Kidney tubule cell (primary cell): ENCODE measurements at places on chromosomes 2 and 18.

GRCh38 chr2:221943076-221943810 is 355.6 kb downstream of the PAX3 start:
- peak; percentile 77 for DNase-seq

DNA sequence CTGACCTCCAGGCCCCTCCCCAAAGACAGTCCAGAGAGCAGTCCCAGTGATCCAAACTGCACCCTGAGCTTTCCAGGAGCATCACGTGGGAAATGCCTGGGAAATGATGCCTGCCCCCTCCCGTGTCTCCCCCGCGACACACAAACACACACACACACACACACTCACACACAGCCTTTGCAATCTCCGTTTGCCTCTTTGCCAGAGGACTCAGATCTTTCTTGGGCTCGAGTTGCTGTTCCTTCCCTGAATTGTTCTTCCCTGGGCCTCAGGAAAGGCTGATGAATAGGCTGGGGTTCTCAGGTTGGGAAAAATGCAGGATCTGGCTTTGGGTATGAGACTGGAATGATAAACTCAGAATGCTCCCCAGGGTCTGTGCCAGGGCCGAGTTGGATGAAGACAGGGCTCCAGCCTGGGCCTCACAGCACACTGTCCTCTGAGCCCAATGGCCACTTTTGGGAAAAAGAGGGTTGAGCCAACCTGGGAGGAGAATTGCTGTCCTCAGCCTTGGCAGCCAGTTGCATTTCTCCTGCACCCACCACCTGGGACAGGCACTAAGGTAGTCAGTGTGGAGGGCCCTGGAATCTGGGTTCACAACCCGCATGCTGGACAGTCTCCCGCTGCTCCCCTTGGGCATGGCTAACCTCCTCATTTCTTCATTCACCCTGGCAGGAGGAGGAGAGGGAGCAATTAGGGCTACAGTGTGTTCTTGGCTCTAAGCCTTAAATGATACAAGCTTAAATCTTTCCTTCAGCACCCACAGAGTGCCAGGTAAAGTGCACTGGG is 43.9 kb upstream of the ATP6V1B1 start:
- no peak for DNase-seq

- no peak for DNase-seq
Measured at GRCh38 chr2:240172071-240172895, 31.8 kb upstream of the OTOS start.

DNA sequence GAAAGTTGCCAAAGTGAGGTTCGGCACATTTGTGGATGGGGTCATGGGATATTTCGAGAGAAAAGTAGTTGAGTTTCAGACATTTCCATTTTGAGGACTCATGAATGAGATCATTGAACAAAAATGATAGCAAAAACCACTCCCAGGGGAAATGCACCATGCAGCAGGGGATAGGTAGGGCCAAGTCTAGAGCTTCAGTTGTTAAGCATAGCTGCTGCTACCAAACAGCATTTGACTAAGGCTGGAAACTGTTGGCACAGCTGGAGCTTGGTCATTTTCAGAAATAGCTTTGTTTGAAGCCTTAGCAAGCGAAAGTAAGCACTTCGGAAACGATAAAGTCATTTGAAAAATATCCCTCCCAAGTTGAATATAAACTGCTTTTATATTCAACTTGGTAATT is 431.8 kb downstream of the SOCS6 start:
- DNase-seq, result no peak

DNA sequence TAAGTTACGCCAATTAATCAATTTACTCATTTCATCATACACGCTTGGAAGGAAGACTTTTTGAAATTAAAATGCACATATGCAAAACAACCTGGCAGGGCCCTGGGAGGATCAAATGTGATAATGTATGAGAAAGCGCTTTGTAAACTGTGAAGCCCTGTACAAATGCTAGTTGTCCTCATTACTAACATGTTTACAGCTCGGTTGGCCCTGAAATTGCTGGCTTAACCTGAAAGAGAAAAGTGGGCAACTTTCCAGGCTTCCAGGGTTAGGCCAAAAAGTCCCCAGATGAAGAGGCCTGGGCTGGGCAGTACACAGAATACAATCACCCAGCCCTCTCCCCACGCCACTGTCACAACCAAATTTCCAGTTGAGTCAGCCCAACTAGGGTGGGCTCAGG is 60.2 kb downstream of the DNMT3A start:
- no peak for DNase-seq

DNA sequence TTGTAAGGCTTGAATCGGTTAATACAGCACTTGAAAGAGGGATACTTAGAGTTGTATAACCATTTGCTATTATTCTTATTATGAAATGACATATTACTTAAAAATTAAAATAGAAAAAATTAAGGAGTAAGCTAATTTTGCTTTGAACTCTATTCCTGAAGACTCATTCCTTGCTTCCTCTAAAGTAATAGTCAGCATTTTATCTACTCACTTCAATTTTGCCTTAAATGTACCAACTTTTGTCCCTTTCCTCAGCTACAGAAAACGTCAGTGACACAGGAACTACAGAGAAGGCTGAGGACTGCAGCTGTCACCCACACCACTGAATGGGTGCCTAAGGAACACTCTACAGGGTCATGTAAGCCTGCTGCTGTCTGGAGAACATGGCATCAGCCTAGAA is 80.7 kb upstream of the OSR1 start:
- DNase-seq, result no peak

- no peak for DNase-seq
Measured at GRCh38 chr2:26202981-26203490, 30.1 kb downstream of the GAREM2 start.

- DNase-seq, result peak; percentile 29
Measured at GRCh38 chr2:106982350-106982749, 96.4 kb upstream of the ST6GAL2 start.

GRCh38 chr2:97931118-97931857 is 64.5 kb downstream of the TMEM131 start:
- no peak for DNase-seq

- DNase-seq, result peak; percentile 13
Measured at GRCh38 chr18:23188068-23188760, 52.9 kb downstream of the CABLES1 start.

DNA sequence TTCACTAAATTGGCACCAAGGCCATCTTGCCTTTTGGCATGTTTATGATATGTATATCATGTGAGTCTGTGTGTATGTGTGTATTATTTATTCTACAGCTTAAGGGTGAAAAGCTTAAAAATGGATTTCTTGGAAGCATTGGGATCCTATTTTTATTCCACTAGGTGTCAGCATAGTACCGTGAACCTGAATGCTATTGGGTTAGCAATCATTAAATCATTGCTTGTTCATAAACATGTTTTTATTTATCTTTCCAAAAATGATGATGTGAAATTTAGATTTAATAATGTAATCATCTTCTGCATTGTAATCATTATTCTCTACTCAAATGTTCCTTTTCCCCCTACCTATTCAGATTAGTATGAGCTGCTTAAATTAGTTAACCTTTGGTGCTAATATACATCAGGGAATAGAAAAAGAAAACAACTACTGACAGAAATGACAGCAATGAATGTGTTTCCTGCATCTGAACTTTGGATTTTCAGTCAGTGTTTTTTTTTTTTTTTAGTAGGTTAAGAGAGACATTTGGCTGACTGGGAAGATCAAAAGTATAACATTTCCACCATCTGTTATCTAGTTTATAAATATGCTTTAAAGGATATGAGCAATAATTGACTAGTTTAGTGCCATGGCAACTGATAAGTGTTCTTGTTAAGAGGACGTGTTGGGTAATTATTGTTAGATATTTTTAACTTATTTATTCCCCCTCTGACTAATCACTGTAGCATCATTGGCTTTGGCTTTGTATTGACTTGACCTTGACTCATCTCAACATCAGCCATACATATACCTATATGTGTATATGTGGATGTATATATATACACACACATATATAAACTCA is 14.1 kb upstream of the ZSWIM2 start:
- DNase-seq, result peak; percentile 45

DNA sequence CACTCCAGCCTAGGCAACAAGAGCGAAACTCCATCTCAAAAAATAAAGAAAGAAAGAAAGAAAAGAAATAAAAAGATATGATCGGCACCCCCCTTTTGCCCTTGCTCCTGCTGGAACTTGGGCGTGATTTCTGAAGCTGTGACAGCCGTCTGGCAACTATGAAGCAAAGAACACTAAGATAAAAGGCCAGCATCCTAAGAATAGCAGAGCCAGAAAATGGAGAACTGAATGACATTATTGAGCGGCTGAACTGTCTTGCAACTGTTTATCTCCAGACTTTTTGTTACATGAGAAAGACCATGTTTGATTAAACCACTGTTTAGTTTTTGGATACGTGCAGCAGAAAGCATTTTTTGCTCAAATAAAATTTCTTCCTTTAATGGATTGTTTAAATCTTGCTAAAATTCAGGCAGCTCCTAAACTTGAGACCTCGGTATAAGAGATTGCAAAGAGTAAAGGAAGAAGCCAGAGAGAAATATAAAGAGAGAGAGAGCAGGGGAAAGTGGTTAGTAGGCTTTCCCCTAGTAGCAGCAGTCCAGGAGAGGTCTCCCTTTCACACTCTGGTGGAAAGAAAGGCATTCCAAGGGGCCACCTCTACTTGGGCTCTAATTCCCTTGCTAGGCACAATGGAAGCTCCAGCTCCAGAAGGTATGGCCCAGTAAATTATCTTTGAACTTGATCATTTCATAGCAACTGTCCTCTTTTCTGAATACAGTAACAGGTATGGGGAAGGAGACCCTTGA is 8.2 kb upstream of the MBD2 start:
- DNase-seq, result no peak

DNA sequence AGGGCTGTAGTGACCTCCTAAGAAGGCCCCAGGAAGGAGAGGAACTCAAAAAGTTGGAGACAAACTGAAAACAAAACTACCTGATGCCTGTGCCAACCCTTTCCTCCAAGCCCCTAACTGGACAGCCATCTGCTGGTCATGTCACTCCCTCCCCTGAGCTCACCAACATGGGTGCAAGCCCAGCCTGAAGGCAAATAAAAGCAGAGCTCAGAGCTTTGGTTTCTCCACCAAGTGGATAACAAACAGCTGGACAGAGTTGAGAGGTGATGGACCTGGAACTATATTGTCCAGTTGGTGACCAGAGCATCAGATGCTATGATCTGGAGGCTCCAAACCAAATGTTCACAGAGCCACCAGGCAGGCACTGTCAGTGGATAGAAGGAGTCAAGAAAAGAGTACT is 34.6 kb upstream of the MAL start:
- DNase-seq, result no peak

- no peak for DNase-seq
Measured at GRCh38 chr2:70531419-70532086, 22.1 kb downstream of the TGFA start.

DNA sequence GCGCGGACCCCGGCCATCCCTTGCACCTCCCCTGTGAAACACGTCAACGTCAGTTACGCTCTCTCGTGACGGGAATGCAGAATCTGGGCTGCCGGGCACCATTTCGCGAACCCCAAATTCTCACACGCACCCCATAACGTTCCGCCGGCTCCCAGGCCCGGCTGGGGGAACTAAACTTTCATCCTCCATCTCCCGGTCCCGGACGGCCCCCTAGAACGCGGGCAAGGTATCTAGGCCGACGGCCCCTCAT is 544 bp downstream of the DNAJC27 start:
- DNase-seq, result no peak

DNA sequence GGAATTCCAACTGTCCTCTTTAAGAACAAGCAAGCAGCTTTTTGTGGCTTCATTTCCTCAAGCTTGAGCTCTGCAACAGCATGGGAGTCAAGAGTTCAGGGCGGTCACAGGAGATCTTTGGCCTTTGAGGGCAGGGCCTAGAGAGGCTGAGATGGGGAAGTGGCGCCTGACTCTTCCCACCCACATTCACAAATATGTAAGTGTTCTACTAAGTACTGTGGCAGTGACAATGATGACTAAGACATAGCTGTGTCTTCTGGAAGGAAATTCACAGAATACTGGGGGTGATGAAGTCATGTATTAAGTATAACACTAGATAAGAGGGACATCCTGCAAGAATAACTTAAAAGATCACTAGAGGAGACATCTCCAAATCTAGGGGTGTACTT is 15.0 kb downstream of the RND3 start:
- peak; percentile 95 for DNase-seq

DNA sequence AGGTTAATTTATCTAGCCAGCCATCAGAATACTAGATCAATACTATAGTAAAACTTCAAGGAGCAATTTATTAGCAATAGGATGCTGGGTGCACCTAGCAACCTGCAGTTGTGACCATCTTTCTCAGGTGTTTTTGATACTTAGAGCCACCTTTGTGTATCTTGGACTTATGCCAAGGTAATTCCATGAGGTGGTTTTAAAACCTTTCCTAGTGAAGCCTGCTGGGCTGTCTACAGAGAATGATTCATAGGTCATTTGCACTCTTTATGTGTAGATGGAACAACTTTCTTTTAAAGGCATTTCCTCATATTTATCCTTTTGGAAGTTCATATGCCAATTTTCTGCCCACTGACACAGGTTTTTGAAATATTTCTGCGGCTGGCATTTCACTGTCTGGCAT is 1030.1 kb upstream of the POU3F3 start:
- DNase-seq, result peak; percentile 92

- DNase-seq, result peak; percentile 72
Measured at GRCh38 chr2:173550143-173550542, 195.5 kb downstream of the CDCA7 start.

- no peak for DNase-seq
Measured at GRCh38 chr2:233799087-233799665, 21.0 kb downstream of the MROH2A start.

DNA sequence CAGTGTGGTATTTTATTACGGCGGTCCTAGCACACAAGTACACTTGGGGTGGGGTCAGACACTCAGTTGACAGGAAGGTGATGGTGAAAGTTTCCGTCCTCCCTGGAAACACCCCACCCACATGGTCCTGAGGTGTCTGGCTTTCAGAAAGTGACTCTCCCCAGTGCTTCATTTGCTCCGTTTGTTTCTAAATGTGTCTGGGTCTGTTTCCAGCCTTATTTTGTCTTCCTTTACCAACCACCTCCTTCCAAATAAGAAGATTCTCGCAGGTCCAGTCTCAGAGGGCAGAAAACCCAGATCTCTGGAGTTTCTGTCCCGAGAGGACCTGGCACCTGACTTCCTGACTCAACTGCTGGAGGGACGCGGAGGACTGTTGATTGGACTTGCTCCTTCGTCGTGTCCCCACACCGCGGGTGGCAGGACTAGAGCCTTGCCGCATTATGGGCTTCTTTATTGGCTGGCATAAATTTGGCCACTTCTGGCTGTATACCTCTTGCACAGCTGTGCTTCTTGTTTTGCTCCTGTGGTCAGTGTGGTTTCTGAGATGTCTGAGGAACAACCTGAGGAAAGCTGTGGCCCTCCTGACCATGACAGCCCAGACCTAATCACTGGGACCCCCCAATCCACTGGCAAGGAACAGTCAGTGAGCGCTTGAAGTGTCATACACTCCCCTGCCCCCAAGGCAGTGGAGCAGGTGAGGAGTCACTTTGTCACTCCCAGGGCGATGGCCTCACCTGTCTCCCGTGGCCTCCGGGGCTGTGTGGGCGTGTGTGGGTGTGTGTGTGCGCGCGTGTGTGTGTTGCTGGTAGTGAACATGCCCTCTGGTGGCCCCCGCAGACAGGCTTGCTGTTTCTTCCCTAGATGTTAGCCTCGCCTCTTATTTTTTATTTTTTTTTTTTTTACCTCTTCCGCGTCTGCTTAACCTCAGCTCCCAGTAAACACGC is 45.6 kb downstream of the MEX3C start:
- DNase-seq, result no peak
